ENCODE measurements at places on chromosomes 4 and X. TPM values are rescaled to one million over a fixed set of nuclear protein-coding genes. Genes with fewer than 3 reads are reported as not detected.

DNA sequence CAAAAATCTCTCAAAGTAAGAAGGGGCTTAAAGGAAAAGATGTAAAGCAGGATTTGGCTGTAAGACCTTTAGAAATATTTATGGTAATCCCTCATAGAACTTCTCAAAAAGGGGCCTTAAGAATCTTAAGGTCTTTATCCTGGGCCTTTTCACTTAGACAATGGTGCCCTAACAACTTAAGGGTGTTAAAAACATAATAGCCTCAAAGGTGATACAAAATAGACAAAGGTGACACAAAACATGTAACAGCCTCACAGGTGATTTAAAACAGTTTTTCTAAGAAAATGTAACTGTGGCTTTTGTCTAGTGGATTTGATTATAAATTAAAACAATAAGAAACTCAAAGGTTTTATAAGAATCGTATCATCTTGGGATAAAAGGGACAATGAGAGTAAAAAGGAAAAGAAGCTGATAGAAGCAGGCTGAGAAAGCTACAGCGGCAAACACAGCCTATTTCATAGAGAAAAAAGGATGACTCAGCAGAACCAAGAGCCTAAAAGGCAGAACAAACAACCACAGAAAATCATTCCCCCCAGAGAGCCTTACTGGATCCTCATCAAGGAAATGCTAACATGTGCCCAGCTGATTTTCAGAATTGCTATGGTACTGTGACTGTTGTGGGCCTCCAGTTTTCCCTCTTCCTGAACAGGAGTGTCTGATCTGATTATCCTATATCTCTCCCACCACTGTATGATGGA, 164.3 kb downstream of the STPG2 start:
- no peak for DNase-seq

- no peak for DNase-seq
These were observed 2.1 kb downstream of the COPS4 start for GRCh38 chr4:83036991-83037665.

- DNase-seq: no peak
These were observed 16.2 kb downstream of the RCHY1 start for GRCh38 chr4:75498041-75498440.

- no peak for DNase-seq
These were observed 22.8 kb downstream of the CTBP1 start for GRCh38 chr4:1226144-1226481.

CASP6 gene
- 27.1 TPM for total RNA-seq

DNA sequence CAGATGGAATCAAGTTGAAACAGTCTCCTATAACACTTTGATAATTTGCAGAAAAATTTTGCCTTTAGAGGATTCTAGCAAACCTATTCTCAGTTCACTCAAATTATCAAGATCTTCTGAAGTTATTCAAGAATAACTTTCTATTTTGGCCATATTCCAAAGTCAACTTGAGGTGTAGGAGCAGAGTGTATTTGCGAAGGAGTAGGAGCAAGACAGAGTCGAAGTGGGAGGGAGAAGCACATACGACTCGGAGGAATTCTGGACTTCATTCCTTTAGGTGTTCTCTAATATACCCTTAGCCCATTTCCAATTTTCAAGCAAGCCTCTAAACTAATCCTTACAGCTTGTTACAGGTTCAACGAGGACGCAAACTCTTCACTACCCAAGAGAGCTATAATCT, 252.9 kb downstream of the GPM6A start:
- DNase-seq: no peak

GRCh38 chr4:150116506-150116905, 38.3 kb downstream of the DCLK2 start:
- no peak for DNase-seq

RPS6KA6 gene
- total RNA-seq: not detected

DNA sequence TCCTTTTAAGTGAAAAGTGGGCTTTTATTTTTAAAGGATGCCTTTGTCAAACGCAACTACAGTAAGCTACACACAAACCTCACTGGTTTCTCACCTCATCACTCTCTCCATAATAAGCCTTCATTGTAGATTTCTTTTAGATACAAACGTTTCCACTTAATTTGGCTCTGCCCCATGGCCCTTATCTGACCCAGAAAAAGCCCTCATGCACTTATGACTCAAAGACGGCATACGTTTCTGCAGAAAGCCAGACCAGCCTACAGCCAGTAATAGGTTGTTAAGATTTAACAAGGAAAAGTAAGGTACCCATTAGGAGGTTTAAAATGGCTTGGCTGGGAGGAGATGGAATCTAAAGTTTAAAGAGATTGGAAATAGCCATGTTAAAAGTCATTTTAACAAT, 914.6 kb upstream of the INTU start:
- DNase-seq: no peak

SMIM10L2A gene
- total RNA-seq: 0.78 TPM

GRCh38 chr4:10077483-10078335, 38.9 kb downstream of the WDR1 start:
- DNase-seq: no peak

DNA sequence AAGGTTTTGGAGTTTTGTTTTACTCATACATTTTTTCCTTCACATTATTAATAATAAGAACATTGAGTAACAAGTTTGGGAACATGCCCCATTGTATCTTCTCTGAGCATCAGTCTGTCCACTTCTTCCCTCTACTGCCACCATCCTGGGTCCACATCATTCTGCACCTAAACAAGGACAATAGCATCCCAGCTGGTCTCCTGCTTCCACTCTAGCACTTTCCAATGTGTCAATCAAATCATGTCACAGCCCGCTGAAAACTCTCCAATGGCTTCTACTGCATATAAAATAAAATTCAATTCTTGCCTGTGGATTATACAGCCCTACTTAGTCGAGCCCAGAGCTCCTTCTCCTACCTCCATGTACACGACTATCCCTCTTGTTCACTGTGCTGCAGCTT, 66.8 kb upstream of the RBPJ start:
- DNase-seq: no peak

GRCh38 chr4:186149872-186150271, 41.5 kb upstream of the CYP4V2 start:
- no peak for DNase-seq

GRCh38 chrX:8189096-8189830, 18.2 kb upstream of the VCX2 start:
- no peak for DNase-seq

DNA sequence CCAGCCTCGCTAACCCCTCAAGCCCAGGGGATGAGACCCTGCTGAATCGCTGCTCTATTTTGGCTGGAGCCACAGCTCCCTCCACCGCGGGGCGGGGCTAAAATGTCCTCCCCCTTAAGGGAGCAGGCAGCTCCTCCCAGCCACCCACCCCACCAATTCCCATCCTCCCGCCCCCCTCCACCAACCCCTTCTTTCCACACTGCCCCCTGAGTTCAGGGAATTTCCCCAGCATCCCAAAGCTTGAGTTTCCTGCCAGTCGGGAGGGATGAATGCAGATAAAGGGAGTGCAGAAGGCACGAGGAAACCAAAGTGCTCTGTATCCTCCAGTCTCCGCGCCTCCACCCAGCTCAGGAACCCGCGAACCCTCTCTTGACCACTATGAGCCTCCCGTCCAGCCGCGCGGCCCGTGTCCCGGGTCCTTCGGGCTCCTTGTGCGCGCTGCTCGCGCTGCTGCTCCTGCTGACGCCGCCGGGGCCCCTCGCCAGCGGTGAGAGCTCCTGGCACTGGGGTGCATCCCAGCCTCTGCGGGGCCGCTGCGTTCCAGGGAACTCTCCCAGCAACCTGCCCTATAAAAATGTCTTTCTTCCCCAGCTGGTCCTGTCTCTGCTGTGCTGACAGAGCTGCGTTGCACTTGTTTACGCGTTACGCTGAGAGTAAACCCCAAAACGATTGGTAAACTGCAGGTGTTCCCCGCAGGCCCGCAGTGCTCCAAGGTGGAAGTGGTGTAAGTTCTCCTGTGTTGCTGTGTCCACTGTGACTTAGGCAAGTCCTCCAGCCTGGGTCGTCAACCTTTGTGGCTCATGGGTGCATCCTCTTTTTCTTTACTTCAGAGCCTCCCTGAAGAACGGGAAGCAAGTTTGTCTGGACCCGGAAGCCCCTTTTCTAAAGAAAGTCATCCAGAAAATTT, at the start of gene CXCL6:
Gene CXCL6 (plus strand): TSS at position 306 of the 907 bp plus-strand sequence. CDS start 73 bp downstream, at position 379.
- DNase-seq: no peak

VCX gene
- not detected for total RNA-seq

Data from naive thymus-derived CD4-positive, alpha-beta T cell (primary cell).